Small intestine (tissue), 16 donors: ENCODE measurements at places on chromosomes 13 and 19. TPM values are rescaled to one million over a fixed set of nuclear protein-coding genes. Genes with fewer than 3 reads are reported as not detected.

DNA sequence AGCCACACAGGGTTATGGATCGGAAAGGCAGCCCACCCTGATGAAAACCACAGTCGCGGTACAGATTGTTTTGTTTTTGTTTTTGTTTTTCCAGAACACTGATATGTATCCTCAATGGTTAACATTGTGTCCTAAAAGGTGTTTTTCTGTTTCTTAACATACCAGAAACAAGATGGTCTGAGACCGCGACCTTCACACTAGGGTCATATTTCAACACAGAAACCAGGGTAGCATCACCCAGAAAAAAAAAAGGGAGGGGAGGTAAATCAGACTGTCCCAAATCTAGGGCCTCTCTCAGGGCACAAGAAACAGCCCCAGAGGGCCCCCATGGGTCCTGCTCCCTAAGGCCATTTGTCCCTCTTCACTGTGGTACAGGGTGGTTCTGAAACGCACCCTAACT, 66.5 kb downstream of the INSR start:
- no peak overlapping the region for H3K4me3 ChIP-seq
- no peaks in the 10 kb centered on the region for H3K27me3 ChIP-seq
- DNase-seq, result no peak

- peaks cover 5% of the 10 kb centered on the region for H3K4me1 ChIP-seq
- no peak for DNase-seq
- H3K27ac ChIP-seq, result no peak overlapping the region
- H3K4me3 ChIP-seq, result no peak overlapping the region
- no peaks in the 10 kb centered on the region for H3K27me3 ChIP-seq
Measured at GRCh38 chr13:99296398-99296797, 10.8 kb downstream of the GPR183 start.

DNA sequence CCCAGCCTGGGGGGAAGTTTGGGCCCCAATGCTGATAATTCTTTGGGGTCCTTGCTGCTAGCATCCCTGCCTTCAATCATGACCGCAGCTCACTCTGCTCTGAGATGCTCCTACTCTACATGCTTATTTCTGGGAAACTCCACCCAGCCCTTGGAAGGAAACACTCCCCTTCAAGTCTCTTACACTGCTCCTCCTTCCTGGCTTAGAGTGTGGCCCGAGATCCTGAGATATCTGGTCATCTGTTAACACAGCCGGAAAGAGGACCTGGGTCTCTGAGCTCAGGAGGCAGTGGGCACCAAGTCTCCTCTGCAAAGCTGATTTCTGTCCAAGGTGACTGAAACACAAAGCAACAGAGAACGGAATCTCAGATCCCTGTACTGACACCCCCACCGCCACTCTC, 33.0 kb downstream of the CYP4F2 start:
- peaks cover 5% of the 10 kb centered on the region for H3K27me3 ChIP-seq
- H3K4me1 ChIP-seq, result no peaks in the 10 kb centered on the region
- DNase-seq, result no peak
- H3K4me3 ChIP-seq, result no peak overlapping the region
- H3K36me3 ChIP-seq, result no peaks in the 10 kb centered on the region

DNA sequence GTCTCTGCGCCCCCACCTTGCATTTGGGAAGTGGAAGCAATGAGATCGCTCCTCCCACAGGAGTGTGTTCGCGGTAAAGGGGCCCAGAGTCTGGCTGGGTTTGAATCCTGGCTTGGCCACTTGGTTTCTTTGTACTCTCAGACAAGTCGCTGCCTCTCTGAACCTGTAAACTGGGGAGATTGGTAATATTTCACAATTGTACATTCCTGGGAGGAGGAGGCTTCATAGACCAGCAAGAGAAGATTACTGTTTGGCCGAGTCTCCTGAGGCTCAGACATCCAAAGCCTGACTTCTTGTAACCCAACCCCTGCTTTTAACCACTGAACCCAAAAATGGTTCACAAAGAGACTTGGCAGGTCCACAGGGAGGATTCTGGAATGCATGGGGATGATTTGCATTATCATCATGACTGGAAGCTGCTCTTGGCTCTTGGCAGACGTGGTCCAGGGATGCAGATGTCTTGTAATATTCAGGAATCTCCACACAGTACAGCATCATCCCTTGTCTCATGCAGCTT, 13.6 kb upstream of the STRN4 start:
- no peak for DNase-seq
- H3K36me3 ChIP-seq, result no peaks in the 10 kb centered on the region
- no peaks in the 10 kb centered on the region for H3K27me3 ChIP-seq
- peaks cover 13% of the 10 kb centered on the region for H3K4me1 ChIP-seq

GRCh38 chr13:24649688-24650043, 30.5 kb upstream of the ATP12A start:
- no peaks in the 10 kb centered on the region for H3K4me1 ChIP-seq
- H3K36me3 ChIP-seq, result no peaks in the 10 kb centered on the region
- no peak overlapping the region for H3K27ac ChIP-seq

- no peaks in the 10 kb centered on the region for H3K4me1 ChIP-seq
- no peak overlapping the region for H3K4me3 ChIP-seq
- H3K27ac ChIP-seq, result no peak overlapping the region
- peaks cover 5% of the 10 kb centered on the region for H3K36me3 ChIP-seq
- DNase-seq, result no peak
Measured at GRCh38 chr13:29763436-29764180, 86.8 kb downstream of the UBL3 start.

DNA sequence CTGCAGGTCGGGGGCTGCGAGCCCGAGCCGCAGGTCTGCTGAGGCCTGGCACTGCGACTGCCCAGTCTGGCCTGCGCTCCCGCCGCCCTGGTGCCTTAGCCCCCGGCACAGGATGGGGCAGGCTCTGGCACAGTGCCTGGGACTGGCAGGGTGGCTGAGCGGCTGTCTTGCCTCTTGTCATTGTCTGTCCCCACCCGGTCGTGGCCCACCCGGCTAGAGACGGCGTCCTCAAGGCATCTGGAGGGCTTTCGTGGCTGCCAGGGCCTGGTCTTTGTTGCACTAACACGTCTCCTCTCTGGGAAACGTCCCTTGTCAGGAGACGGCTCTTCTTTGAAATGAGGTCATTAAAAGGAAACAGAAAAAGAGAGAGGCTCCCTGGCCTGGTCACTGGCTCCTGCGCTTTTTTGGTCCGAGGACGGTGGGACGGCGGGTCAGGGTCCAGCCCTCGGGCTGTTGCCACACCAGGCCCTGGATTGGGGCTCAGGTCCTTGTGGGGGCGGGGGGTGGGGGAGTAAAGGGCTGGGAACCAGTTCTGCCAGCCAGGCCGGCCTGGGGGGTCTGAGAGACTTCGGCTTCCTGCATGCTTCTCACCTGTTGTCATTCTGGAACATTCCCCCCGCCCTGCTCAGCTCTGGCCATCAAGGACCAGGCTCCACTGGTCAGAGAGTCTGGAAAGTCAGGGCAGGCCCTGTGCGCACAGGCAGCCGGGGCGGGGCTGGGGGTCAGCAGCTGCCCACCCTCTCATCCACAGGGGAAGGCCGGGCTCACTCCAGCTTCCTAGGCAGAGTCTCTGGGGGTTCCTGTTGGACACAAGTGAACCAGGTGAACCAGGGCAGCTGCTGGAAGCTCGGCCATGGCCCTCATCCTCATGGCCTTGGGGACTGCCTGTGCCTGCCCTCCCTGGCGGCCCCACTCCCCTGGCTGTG, 6.2 kb upstream of the ZNF554 start:
- DNase-seq, result no peak
- peaks cover 2% of the 10 kb centered on the region for H3K36me3 ChIP-seq
- peaks cover 2% of the 10 kb centered on the region for H3K4me1 ChIP-seq

DNA sequence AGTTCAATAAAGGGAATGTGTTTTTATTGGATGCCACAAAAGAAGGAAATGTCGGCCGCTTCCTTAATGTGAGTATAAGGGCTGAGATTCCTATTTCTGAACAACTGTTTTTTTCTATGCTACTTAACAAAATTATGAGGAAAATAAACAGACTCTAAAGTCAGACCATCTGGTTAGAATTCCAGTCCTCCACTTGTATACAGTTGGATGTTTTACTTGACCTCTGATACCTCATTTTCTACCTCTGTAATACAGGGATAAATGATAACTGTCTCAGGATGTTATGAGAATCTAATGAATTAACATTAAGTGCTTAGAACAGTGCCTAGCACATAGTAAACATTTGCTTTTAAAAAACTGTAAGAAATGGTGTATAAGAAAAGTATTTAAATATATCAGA, 7.2 kb upstream of the PHF11 start:
- no peak for DNase-seq
- H3K36me3 ChIP-seq, result no peaks in the 10 kb centered on the region
- H3K4me3 ChIP-seq, result no peak overlapping the region

- no peaks in the 10 kb centered on the region for H3K36me3 ChIP-seq
- no peak overlapping the region for H3K4me3 ChIP-seq
- H3K27me3 ChIP-seq, result no peaks in the 10 kb centered on the region
- no peak overlapping the region for H3K27ac ChIP-seq
Measured at GRCh38 chr13:35697186-35697730, 220.8 kb upstream of the MAB21L1 start.

GRCh38 chr19:4234862-4235201, 5.5 kb downstream of the EBI3 start:
- no peak for DNase-seq
- H3K27me3 ChIP-seq, result peaks cover 11% of the 10 kb centered on the region
- no peaks in the 10 kb centered on the region for H3K4me1 ChIP-seq
- no peaks in the 10 kb centered on the region for H3K36me3 ChIP-seq
- H3K27ac ChIP-seq, result no peak overlapping the region

- no peaks in the 10 kb centered on the region for H3K27me3 ChIP-seq
- no peaks in the 10 kb centered on the region for H3K36me3 ChIP-seq
- no peaks in the 10 kb centered on the region for H3K4me1 ChIP-seq
- no peak overlapping the region for H3K27ac ChIP-seq
- DNase-seq, result no peak
- no peak overlapping the region for H3K4me3 ChIP-seq
Measured at GRCh38 chr13:64928696-64929499, 2301.2 kb downstream of the PCDH9 start.

The OR4F17 gene
- polyA plus RNA-seq, result 0.07 TPM

The TMEM38A gene
- polyA plus RNA-seq, result 2.1 TPM

The PROZ gene
- not detected for polyA plus RNA-seq

The HCST gene
- 2.7 TPM for polyA plus RNA-seq

The CEACAM19 gene
- polyA plus RNA-seq, result 53.0 TPM

The CYP4F2 gene
- 45.1 TPM for polyA plus RNA-seq

The OXGR1 gene
- polyA plus RNA-seq, result not detected
